Myocyte (in vitro differentiated cells): ENCODE measurements at places on chromosomes 3 and 15.

DNA sequence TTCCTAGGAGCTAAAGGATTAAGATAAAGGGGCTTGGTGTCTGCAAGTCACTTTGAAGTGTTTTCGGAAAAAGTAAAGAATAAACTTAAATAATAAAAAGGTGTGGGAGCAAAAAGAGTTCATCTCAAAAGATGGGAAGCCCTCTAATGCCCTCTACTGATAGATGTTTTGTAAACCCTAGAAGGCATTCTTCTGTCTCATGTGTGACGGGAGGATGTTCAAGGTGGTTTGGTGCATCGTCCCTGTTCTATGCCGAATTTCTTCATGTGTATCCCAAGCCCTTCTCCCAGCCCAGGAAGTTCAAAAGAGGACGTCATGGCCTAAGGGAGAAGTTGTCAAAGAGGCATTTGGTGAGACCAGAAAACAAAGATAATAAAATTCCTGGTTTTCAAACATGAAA lies 37.2 kb downstream of the CCK start:
- DNase-seq = no peak

GRCh38 chr3:38994251-38994650 lies 57.5 kb downstream of the SCN11A start:
- no peak for DNase-seq

- no peak for DNase-seq
Measured at GRCh38 chr15:48974882-48975281, 11.2 kb upstream of the SHC4 start.

DNA sequence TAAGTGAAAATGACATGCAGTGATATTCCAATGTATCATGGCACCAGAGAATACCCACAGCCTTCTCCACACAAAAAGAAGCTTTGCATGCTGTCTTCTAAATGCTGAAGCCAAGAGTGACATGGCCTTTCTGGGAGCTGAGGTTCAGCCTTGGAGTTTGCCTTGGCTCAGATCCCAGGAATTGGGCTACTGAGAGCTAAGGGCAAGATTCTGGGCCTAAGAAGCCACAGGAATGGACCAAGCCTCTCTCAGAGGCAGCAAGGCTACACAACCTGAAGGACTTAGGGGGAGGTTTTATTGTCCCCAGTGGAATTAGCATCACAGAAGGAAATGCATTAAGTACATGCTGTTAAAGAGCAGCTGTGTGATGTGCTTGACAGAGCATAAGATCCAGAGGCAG lies 1078.5 kb downstream of the TUSC7 start:
- DNase-seq = peak; percentile 87

DNA sequence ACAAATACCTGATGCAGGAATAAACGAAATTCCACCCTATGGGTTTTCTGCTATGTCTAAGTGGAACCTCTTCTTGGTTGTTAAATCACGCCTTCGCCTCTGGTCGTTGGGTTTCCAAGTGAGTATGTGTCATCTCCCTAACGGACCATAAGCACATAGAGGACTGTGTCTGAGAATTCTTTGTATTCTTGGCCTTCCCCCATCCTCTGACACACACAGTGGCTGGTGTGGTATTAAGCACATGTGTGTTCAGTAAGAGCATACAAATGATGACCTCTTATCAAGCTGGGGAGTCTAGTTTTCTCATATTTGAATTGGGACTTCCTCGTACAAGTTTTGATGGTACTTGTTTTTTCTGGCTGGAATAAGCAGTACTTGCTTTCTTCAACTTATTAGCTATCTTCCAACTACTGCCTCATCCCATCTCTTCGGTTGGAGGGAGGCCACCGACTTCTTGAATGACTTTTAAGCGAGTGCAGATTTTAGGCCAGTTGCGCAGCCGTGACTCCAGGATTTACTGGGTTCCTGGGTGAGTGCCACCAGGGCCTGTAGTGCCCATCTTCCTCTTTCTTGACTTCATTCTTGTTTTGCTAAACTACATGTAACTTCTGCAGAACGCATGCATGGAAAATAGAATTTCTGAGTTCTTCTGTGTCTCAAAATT lies 240.2 kb downstream of the ADAMTS17 start:
- no peak for DNase-seq

- DNase-seq = no peak
Measured at GRCh38 chr3:176167272-176167671, 1030.0 kb downstream of the TBL1XR1 start.

DNA sequence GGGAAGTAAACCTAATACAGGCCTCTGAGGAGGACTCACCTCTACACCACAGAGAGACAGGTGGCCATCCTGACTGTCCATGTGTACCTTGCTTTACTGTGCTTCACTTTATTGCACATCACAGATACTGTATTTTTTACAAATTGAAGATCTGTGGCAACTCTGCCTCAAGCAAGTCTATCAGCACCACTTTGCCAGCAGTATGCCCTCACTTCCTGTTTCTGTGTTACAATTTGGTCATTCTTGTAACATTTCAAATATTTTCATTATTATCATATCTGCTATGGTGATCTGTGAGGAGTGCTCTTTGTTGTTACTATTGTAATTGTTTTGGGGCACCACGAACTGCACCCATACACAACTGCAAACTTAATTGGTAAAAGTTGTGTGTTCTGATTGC lies 78.0 kb downstream of the BBX start:
- no peak for DNase-seq

GRCh38 chr3:47103619-47104018 lies 60.3 kb downstream of the SETD2 start:
- no peak for DNase-seq

DNA sequence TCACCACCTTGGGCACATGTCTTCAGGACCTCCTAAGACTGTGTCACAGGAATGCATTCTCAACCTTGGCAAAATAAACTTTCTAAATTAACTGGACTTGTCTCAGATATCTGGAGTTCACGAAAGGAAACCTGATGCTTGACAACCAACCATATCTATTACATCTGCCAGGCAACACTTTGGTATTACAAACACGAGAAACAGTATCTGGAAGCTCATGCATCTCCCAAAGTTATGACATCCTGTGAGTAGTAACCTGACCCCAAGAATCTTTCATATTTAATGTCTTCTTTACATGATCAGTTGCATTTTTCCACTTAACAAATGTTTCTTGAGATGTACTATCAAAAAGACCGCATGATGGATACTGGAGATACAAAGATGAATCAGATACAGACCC lies 465.3 kb upstream of the AGTR1 start:
- DNase-seq = peak; percentile 26

DNA sequence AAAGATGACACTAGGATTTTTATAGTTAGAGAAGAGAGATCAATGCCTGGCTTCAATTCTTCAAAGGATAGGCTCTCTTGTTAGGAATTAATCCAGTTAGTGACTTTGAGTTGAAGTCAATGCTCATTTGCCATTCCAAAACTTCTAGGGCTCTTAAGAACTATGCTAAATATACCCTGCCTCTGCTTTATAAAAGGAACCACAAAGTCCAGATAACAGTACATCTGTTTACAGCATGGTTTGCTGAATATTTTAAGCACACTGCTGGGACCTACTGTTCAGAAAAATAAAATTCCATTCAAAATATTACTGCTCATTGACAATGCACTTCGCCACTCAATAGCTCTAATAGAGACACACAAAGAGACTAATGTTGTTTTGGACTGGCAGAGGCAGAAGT lies 786.6 kb upstream of the DPPA4 start:
- DNase-seq = no peak

GRCh38 chr15:40927495-40927872 lies 1.7 kb upstream of the DLL4 start:
- no peak for DNase-seq

GRCh38 chr15:74314795-74315438 lies 52.5 kb downstream of the CYP11A1 start:
- DNase-seq = no peak

DNA sequence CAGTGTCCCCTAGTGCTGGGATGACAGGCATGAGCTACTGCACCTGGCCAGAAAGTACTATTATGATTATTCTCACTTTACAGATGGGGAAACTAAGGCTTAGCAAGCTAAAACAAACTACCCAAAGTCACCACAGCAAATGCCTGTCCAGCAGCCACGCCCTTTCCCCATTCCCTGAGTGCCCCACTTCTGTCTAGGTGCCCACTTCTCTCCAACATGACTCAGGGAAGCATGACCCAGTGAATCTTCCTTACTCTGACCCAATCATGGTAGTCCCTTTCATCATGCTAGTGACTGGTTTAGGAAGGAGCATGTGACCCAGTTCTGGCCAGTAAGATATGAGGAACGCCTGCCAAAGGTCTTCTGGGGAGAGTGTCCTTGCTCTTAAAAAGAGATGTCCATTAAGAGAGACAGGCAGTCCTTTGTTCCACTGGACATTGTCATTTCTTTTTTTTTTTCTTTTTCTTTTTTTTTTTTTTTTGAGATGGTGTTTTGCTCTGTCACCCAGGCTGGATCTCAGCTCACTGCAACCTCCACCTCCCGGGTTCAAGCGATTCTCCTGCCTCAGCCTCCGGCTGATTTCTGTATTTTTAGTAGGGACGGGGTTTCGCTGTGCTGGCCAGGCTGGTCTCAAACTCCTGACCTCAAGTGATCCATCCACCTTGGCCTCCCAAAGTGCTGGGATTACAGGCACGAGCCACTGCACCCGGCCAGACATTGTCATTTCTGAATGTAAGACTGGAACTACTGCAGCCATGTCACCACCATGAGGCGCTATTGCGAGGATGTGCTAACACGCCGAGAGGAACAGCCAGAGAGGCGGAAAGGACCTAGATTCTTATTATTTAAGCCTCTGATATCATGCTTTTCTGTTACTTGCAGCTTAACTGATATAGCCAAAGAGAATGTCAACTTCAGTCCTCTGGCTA lies 19.8 kb downstream of the MEGF11 start:
- DNase-seq = no peak

GRCh38 chr3:120419797-120420196 lies 31.0 kb downstream of the FSTL1 start:
- DNase-seq = no peak

- peak; percentile 58 for DNase-seq
Measured at GRCh38 chr3:158097593-158098308, 8.5 kb downstream of the SHOX2 start.

GRCh38 chr15:63945007-63945788 lies 101.1 kb downstream of the DAPK2 start:
- peak; percentile 67 for DNase-seq

- DNase-seq = peak; percentile 24
Measured at GRCh38 chr15:48393645-48394506, 62.6 kb downstream of the DUT start.

DNA sequence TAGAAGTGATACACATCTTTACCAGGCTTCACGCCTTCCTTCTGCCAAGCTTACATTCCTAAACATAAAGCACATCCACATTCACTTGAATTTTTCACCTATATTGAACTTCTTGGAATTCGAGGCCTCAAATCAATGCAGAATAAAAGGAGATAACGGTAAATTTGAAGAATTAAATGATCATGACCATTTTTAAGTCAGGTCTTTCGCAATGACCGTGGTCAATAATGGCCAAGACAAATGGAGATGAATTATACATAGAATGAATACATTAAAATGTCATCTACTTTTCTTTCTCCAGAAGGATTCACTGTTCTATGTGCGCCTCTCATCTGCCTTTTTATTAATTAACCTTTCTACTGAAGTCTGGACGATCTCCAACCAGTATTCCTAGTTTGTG lies 5.3 kb upstream of the GOLGA8A start:
- DNase-seq = no peak

GRCh38 chr15:70023064-70023768 lies 74.5 kb downstream of the TLE3 start:
- DNase-seq = peak; percentile 55

- no peak for DNase-seq
Measured at GRCh38 chr15:68812069-68812468, 8.6 kb downstream of the ANP32A start.

DNA sequence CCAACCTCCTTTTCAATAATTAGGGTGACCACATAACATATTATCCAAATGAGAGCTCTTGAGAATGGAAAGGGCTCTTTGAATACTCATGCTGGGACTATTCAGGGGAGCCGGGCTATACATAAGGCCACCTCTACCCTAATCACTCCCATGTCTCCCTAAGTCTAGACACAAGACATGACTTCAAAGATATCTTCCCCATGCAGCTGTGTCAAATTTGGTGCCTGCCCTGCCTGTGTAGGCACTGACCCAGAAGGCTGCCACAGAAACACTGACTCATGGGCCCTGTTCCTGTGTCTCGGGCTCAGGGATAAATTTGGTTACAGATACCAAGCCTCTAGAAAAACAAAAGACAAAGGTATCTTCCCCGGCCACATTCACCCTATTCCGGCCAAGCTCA lies 70.3 kb downstream of the MYLK start:
- peak; percentile 97 for DNase-seq

DNA sequence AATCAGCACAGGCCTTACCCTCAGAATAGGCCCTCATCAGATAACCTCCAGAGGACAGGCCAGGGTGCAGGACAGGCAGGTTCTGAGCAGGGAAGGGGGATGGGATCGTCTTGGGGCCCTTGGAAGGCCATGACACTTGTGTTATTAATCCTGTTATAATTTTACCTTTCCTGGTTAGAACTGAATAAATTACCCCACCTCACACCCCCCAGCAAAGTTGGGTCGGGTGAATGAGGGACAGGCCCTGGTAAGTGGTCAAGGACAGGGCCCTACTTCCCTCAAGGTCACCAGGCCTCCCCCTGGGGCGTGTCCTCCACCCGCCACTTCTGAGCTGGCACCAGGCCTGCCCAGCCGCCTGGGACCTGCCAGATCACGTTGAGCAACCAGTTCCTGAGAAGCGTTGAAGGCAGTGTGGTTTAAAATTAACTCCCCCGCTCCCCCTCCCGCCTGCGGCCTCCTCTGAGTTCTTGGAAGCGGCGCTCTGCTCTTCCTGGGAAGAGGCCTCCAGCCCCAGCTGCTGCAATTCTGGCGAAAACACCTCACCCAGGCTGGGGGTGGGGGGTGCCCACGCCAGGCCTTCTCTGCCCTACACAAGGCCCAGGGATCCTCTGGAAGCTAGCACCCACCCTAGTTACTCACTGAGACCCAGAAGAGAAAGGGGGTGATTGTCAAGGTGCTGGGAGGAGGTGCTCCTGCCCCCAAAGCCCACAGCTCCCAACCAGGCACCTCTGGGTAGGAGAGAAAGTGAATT lies 10.6 kb downstream of the CISH start:
- DNase-seq = peak; percentile 97

- DNase-seq = no peak
Measured at GRCh38 chr3:117434661-117435412, 725.3 kb downstream of the TUSC7 start.

DNA sequence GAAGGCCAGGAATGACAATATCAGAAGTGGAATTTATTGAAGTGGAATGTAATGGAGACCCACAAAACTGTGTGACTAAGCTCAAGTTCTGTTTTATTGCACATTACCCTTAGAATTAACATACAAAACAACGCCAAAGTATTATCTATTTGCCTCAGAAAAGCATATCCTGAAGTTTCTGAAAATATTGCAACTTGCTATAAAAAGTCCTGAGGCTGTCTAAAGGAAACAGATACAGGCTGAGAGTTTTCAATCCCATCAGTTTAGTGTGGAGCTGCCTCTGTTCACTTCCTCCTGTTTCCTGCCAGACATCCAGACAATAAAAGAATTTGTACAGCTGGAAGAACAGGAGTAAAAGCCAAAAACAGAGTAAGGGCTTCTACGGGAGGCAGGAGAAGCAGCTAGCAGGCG lies 108.8 kb downstream of the FBN1 start:
- no peak for DNase-seq

GRCh38 chr15:60122691-60123090 lies 118.6 kb downstream of the FOXB1 start:
- DNase-seq = no peak

GRCh38 chr15:44183363-44183762 lies 11.7 kb downstream of the FRMD5 start:
- no peak for DNase-seq
